NCI-H2171 treated with DMSO at 0.1 percent for 48 hours (cell line): ENCODE measurements at places on chromosomes 13 and 19.

DNA sequence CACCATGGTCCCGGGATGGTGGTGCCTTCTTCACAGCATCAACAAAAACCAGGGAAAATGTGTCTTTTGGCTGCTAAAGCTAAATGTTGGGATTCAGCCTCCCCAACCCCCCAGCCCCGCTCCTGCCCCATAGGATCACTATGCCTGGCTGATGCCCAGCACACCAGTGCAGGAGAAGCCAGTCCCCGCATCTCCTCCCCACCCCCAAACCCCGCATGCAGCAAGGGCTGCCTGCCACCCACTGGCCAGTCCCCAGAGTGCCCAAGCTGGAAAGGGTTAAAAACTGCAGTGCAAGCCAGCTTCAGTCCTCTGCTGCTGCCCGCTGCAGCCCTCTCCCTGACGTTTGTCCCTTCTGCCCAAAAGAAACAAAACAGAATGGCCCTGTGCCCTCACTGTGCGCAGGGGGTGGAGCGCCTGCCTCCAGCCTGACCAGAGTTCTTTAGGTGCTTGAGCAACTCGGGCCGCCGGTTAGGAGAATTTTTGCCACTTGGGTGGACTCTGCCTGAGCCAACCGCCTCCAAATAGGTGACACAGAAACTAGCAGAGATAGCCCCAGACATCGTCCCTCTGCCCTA lies 3.7 kb downstream of the CALM3 start:
- DNase-seq: no peak

DNA sequence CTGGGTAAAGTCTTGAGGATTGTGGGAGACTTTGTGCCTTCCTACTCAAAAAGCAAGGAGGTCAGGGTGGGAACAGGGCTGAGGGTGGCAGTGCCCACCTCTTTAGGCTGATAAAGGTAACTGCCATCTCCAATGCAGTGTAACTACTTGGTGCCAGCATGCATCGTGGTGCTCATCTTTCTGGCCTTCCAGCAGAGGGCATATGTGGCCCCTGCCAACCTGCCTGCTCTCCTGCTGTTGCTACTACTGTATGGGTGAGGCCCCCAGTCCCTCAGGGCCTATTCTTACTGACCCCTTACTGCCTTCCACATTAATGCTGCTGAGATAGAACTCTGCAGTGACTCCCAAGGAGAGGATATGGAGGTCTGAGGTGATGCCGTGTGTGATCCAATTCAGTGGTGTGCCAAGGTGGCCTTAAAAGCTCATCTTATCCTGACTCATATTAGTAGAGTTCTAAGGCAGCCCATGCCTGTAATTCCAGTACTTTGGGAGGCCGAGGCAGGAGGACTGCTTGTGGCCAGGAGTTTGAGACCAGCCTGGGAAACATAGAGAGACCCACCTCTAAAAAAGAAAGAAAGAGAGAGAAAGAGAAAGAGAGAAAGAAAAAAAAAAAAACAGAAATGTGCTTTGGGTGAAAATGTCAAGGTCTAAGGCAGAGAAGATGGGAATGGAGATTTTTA lies 9.7 kb upstream of the ARHGAP45 start:
- peak; percentile 56 for DNase-seq

GRCh38 chr13:78228211-78228610 lies 309.6 kb upstream of the EDNRB start:
- no peak for DNase-seq

DNA sequence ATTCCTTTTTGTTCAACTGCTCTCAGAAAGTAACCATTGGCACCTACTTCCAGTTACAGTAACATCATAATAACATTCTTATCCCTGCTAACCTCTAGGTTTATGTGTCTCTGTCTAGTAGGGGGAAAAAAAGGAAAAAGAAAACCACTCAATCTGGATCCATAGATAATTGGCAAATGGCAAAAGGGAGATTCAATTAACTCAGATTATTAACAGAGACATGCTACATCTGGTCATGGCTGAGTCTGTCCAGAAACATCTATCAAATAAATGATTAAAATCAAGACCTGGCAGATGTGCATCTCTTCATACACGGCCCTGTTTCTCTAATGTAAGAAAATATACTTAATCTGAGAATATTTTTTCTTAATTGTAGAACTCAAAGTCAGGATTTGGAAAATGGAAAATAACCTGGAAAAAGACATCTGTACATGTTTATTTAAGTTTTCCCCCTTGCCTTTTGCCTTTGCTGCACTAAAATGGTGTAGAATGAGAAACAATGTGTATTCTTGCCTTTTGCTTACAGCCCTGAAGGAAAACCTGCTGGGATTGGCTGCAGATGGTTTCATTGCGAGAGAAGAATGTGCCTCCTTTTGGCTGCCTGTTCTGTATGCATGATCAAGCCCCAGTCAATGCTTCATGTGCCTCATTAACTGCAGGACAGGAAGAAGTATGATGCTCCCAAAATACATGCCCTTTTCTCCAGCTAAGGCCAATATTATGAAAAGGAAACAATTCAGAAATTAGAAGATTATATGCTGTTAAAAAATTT lies 921.6 kb upstream of the PCDH20 start:
- DNase-seq: no peak

- no peak for DNase-seq
These were observed 1047.5 kb upstream of the SPRY2 start for GRCh38 chr13:81388400-81388799.

GRCh38 chr19:18481505-18482222 lies 40.2 kb downstream of the ELL start:
- no peak for DNase-seq

GRCh38 chr13:95246292-95247082 lies 54.8 kb downstream of the ABCC4 start:
- DNase-seq: peak; percentile 81

- DNase-seq: no peak
These were observed 7.3 kb downstream of the APC2 start for GRCh38 chr19:1457031-1457739.

- no peak for DNase-seq
These were observed 1820.8 kb downstream of the UQCRFS1 start for GRCh38 chr19:27392027-27392632.

DNA sequence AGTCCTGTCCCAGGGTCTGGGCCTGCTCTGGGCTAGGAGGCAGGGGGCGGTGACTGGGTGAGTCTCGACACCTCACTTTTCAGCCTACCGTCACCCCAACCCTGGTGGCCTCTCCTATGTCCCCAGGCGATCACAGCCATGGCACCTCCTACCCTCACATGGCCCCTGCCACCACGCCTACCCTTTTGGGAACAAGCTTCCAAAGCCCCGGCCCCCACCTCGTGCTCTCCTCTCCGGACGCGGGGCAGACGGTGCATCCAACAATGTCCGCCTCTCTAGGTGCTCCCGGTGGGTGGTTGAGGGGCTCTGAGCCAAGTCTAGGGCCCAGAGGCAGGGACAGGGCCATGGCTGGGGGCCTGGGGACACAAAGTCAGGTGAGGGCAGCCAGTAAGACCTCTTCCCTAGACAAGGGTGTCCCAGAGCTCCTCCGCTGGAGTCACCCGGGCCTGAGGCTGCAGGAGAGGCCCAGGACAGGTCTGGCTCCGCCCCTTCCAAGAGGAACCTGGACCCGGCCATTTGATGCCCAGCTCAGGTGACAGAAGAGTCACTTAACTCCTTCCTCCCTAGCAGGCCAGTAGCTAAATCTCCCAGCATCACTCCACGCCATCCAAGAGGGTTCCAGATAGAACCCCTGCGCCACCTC lies at the start of gene SYNE4:
Gene SYNE4, minus strand, starts transcription at position 478 of the 643 bp plus-strand sequence. Its CDS starts 132 bp downstream, at position 346.
- no peak for DNase-seq

DNA sequence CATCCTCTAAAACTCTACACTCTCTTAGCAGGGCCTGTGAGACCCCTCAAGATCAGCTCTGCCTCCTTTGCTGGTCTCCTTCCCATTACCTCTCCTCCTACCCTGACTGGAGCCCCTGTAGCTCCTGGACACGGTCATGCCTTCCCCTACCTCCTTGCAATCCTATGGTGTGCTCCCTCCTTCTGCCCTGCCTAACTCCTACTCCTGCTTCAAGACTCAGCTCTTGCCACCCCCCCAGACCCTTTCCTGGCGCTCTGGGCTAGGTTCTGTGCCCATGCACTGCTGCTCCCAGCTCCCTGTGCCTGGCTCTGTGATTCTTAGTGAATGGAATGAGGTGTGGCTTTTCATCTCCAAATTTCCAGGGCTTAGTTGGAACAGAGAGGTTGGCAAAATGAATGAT lies 28.0 kb upstream of the TPTE2 start:
- DNase-seq: no peak

GRCh38 chr19:50854636-50855410 lies at the start of gene KLK3:
TSS of gene KLK3 (plus strand) at chr19:50854915. CDS start at chr19:50854956, 41 bp downstream.
- DNase-seq: no peak

GRCh38 chr19:9981406-9982260 lies 28.7 kb downstream of the COL5A3 start:
- no peak for DNase-seq

DNA sequence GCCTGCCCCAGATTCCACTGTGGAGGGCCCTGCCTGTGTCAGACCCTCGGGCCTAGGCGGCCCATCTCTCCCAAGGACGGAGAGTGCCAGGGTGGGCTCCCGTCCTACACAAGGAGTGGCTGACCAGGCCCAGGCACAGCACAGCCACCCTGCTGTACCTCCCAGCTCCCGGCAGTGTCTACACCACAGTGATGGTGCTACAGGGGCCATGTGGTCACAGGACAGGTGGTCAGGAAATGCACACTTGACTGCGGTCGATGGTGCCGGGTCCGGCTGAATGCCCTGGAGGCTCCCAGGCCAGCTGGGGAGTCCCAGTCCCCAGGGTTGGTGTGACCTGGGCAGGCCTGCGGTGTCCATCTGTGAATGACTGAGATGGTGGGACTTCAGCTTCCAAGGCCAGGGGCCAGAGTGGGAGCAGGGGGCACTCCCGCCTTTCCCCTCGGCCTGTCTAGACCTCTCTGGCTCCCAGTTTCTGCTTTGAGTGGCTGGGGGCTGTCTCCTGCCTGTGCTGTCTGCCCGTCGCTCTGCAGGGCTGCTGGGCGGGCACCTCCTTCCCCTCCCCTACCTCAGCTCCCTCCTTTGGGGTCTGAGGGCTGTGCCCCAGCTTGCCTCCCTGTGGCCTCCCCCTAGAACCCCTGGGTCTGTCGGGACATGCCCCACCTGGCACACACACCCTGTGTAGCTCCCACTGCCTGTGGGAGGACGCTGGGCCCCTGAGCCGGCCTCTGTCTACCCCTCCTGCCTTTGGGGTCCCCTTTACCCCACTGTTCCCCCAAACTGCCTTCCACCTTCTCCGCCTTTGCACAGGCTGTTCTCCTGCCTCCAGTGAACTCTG lies 12.5 kb downstream of the DDA1 start:
- DNase-seq: no peak

- DNase-seq: no peak
These were observed 87.7 kb downstream of the SLITRK1 start for GRCh38 chr13:83794583-83794982.

GRCh38 chr19:20840371-20840770 lies 64.3 kb downstream of the ZNF66 start:
- no peak for DNase-seq

DNA sequence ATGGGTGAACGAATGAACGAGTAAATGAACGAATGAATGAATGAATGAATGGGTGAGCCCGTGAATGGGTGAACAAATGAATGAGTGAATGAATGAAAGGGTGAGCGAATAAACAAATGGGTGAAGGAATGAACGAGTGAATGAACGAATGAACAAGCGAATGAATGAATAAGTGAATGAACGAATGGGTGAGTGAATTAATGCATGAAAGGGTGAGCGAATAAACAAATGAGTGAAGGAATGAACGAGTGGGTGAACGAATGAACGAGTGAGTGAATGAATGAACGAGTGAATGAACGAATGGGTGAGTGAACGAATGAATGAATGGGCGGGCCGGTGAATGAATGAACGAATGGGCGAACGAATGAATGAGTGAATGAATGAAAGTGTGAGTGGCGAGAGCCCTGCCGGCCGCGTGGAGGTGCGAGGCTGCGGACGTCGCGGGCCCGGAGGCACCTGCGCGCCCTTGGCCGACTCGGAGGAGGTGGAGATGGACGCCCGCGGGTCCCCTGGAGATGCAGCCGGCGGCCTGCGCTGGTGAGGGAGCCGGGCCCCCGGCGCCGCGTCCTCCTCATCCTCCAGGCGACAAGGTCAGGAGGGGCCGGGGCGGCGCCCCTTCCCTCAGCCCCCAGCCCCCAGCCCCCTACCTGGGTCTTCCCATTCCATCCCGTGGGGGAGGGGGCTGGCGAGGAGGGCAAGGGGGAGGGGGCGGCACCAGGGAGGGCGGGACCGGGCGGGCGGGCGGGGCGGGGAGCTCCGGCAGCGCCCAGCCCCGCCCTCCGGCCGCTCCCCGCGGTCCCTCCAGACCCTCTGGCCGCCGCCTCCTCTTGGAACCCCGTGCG lies 15.4 kb downstream of the ANKRD24 start:
- DNase-seq: peak; percentile 22

DNA sequence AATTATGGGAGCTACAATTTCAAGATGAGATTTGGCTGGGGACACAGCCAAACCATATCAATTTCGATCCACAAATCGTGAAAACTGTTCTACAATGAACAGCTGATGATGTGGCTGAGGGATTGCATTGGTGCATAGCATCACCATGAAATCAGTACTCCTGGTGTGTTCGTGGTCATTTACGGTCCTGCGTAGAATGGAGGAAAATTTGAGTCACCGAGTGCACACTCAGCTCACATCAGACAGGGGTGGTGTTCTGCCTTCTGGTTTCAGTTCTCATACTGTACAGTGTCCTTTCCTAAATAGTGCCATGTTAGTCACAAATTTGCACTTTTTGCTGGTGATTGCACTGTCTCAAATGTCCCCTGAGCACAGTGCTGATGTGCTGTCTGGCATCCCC lies 39.2 kb downstream of the MYH14 start:
- DNase-seq: no peak

- DNase-seq: peak; percentile 62
These were observed 1.5 kb downstream of the TCF3 start for GRCh38 chr19:1650650-1651567.

DNA sequence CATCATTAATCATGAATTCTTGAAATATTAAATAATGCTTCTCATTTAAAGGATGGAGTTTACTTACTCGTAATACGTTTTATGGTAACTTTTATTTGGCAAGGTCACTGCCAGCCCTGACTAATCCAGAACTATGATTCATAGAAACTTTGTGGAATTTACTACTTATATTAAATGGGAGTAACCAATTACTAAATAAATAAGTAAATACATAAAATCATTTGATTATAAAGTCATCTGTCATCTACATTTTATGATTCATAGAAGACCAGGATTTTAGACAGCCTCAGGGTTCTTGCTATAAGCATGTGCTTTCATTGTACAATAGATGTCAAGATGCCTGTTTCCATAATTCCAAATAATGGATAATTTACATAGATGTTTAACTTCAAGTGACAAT lies 611.1 kb downstream of the TBC1D4 start:
- no peak for DNase-seq

GRCh38 chr19:6088602-6089049 lies 21.7 kb downstream of the RFX2 start:
- DNase-seq: no peak

DNA sequence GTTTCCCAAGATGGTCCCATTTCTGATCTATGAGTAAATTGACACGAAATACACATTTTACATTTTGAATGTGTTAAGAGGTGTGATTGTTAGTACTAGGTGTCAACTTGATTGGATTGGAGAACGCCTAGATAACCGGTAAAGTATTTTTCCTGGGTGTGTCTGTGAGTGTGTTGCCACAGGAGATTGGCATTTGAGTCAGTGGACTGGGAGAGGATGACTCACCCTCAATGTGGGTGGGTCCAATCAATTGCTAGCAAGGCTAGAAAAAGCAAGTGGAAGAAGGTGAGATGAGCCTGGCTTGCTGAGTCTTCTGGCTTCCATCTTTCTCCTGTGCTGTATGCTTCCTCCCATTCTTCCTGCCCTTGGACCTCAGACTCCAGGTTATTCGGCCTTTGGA lies 960.7 kb upstream of the PCDH9 start:
- DNase-seq: no peak
